ENCODE measurements at places on chromosomes 3 and 15.

DNA sequence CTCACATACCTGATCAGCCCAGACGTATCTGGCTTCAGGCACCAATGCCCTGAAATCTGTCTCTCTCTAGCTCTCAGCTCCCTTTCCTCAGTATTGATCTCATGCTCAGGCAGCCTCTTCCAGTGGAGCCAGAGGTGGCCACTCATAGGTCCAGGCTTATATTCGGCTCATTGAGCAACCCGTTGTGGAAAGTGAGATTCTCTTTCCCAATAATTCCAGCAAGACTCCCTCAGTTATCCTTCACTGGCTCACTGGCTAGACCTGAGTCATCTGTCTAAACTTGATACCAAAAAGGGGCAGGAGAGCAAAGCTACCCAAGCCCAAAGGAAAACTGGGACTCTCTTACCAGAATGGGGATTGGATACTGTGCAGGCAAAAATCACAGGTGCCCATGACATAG, 33.4 kb upstream of the FRMD4B start:
- no peak for DNase-seq

DNA sequence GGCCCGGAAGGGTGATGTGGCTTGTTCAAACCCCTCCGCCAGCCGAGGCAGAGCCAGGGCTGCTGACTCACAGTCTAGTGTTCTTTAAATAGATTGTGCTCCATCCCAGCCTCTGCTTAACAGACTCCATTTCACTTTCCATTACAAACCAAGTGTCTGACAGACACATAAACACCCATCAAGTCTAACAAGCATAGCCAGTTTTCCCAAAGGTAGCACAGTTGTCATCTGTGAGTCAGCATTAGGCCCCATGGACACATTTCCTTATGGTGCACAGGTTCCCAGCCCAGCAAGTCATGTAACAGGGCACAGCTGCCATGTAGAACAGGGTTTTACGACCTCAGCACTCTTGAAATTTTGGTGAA, 109.9 kb upstream of the RAP2B start:
- DNase-seq = no peak

GRCh38 chr3:119937229-119937628, 155.3 kb downstream of the NR1I2 start:
- DNase-seq = peak; percentile 49

DNA sequence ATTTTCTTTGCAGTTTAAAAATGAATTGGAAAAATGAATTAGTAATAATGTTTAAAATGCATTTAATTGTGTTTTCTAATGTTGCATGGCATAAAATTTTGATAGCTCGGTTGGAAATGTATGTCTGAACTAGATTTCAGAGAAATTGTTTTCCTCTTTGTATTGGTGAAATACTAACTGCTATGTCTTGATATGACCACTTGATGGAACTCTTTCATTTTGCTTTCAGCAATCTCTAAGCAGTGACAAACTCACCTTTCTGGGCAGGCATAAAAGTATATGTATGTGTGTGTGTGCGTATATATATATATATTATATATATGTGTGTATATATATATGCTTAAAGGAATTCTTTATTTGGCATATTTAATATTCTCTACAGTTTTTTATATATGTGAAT, 239.3 kb upstream of the ZNF717 start:
- no peak for DNase-seq

DNA sequence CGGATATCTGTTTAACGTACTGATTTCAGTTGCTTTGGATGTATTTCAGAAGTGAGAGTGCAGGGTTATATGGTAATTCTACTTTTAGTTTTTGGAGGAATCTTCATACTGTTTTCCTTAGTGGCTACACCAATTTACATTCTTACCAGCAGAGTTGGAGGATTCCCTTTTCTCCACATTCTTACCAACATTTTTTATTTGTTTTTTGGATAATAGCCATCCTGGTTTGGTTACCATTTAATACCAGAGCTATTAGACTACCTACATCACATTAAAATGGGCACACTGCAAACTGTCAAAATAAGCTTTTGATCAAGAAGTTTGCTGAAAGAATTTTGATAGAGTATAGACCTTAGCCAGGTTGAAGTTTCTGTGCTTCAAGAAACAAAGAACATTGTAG, 217.2 kb upstream of the CFAP20DC start:
- no peak for DNase-seq

- no peak for DNase-seq
Observed at GRCh38 chr15:62209322-62209721, 44.2 kb upstream of the C2CD4B start.

GRCh38 chr15:100196326-100197058, 145.3 kb downstream of the ADAMTS17 start:
- DNase-seq = no peak

GRCh38 chr3:171672124-171672523, 138.2 kb downstream of the PLD1 start:
- DNase-seq = no peak

DNA sequence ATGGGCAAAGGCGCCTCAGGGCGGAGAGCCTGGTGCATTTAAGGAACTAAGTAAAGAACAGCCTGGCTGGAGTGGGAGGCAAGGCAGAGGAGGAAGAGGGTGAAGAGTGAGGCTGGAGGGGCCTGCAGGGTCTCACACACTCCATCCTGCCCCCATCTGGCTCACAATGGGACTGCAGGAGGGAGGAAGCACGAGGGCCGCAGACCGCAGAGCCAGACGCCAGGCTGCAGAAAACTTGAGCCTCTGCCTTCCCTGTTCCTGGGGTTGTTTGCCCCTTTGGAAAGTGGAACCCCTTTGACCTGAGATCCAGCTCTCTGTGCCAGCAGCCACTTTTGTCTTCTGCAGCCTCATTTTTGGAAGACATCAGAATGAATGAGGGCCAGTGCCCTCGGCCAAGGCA, 138.0 kb downstream of the SRGAP3 start:
- DNase-seq = no peak

GRCh38 chr15:29135309-29135657, 134.3 kb downstream of the NSMCE3 start:
- DNase-seq = no peak

DNA sequence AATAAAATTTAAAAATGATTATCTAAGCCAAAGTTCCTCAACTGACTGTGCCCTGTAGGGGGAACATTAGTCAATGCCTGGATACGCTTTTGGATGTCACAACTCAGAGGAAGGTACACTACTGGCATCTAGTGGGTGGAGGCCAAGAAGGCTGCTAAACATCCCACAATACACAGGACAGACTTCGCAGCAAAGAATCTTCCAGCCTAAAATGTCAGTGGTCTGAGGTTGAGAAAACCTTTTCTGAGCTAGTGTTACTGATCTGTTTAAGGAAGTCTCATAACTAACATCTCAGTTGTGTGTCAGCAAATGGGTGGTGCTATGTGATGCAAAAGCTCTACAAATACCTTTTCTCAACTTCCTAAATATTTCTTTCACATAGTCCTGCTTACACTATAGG, 20.9 kb upstream of the LDHAL6B start:
- DNase-seq = peak; percentile 8

- DNase-seq = no peak
Observed at GRCh38 chr3:10334042-10334441, 13.1 kb upstream of the SEC13 start.

DNA sequence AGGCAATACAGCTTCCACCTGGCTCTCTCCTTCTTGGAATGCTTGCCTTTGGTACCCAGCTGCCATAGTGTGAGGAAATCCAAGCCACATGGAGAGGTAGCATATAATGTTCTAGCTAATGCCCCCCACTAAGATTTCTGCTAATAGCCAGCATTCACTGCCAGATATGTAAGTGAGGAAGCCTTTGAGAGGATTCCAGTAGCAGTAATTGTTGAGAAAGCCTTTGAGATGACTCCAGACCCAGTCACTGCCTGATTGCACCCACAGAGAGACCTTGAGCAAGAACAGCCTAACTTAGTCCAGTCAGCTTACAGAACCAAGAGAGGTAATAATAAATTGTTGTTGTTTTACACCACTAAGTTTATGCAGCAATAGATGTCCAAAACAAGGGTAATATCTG, 63.1 kb downstream of the STRIT1 start:
- DNase-seq = no peak

- no peak for DNase-seq
Observed at GRCh38 chr15:44909423-44909822, 47.1 kb upstream of the TERB2 start.

- DNase-seq = no peak
Observed at GRCh38 chr3:79111375-79112052, 656.3 kb downstream of the ROBO1 start.

- DNase-seq = no peak
Observed at GRCh38 chr3:141394560-141394959, 26.3 kb downstream of the ZBTB38 start.
